ENCODE measurements at places on chromosomes 7 and 10.

- no peak for DNase-seq
Observed at GRCh38 chr10:95391164-95391563, 100.4 kb upstream of the PDLIM1 start.

DNA sequence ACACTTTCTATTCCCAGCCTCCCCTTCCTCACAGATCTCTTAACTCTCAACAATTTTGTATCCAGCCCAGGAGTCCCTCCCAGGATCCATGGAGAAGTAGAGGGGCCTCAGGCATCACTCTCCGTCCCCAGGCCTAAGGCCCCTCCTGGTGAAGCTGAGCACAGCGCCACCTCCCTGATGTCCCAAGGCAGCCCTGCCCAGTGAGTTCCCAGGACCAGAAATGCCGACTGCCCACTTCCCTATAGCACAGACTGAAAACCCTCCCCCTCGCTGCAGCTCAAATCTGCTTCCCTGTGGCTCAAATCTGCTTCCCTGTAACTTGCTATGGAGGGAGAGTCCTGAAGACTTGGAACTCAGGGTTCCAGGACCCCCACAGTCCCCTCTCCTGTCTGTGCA is 35.6 kb downstream of the YKT6 start:
- no peak for DNase-seq

DNA sequence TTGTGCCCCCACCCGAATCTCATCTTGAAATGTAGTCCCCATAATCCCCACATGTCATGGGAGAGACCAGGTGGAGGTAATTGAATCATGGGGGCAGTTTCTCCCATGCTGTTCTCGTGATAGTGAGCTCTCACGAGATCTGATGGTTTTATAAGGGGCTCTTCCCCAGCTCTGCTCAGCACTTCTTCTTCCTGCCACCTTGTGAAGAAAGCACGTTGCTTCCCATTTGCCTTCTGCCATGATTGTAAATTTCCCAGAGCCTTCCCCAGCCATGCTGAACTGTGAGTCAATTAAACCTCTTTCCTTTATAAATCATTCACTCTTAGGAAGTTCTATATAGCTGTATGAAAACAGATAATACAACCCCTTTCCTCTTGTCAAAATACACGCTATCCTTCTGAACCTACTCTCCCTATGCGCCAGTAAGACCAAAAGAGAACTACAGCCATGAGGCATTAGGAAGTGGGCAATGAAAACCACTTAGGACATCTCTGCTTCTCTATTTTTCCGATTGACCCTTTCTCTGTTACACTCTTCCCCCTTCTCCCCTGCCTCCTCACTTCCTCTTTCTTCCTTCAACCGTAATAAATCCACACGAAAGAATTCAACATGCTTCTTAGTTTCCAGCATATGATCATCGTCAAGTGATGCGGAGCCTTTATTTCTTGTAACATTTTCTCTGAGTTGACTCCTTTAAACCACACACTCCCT is 101.2 kb upstream of the WDR11 start:
- DNase-seq, result no peak

DNA sequence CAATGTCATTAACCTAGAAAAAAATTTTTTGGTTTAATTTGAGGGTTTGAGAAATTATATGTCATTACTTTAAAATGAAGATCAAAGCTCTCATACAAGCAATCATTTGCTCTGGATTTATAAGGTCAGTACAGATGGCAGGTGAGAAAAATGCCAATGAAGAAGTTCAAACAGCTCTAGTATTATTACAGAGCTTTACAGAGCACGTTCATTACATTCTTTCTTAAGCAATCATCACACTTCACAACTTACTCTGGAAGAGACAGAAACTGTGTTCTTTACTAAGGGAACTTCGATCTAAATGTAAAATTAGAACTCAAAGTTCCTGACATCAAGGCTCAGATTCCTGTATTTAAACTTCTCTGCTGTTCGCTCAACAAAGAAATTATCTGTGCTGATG is 153.4 kb downstream of the ATE1 start:
- no peak for DNase-seq

- no peak for DNase-seq
Observed at GRCh38 chr7:94055963-94056362, 51.8 kb upstream of the BET1 start.

DNA sequence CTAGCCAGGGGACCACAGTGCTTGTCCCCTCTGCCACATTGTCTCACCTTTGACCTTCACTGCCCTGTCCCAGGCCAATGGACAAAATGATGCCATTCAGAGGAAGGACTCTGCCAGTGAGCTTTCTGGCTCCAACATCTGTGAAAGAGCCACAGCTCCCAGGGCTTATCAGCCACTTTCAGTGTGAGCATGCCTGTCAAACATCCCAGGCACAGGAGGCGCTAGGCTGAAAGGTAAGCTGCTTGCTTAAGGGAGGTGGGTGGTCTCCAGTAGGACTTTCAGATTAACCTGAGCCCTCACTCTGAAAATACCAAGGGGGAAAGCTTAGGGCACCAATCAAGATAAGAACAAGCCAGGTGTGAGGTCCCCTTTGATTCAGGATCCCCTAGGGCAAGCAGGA is 59.8 kb upstream of the GDF10 start:
- DNase-seq, result no peak

DNA sequence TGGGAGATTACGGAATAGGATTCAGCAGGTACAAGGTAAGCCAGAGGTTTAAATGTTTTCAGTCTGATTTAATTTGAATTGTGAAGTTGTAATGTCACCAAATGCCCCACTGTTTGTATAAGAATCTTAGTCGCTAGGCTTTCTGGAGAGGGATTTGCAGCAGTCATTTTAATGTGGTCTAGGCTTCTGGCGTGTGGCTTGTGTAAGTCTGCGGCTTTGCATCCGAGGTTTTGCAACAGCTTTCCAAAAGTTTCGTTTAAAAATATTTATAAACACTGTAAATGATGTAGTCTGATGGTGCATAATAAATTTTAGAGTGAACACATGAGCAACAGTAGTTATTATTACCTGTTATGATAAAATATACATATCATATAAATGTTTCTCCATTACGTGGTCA is 26.1 kb upstream of the BHLHA15 start:
- DNase-seq, result no peak

DNA sequence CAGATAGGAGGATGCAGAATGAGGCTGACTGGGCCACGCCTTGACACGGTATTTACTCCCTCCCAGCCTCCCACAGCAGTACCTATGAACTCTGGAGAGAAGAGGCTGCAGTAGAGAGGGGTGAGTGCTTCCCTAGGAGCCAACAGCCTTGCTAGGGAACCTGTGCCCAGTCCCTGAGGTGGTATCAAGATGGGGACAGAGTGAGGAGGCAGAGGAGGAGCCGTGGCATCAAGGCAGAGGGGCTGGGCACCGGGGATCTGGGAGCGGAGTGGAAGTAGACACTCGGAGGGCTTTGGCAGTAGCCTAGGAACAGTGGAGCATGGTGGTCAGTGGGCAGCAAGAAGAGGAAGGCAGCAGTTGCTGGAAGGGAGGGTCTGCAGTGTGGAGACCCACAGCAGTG is 68.7 kb upstream of the CHST15 start:
- no peak for DNase-seq

- DNase-seq, result no peak
Observed at GRCh38 chr7:154364170-154364569, 312.0 kb downstream of the DPP6 start.

- peak; percentile 8 for DNase-seq
Observed at GRCh38 chr10:95756041-95756761, at the start of gene ENTPD1. Gene ENTPD1, plus strand, starts transcription at chr10:95756163. Its CDS starts 77 bp downstream, at chr10:95756240.

DNA sequence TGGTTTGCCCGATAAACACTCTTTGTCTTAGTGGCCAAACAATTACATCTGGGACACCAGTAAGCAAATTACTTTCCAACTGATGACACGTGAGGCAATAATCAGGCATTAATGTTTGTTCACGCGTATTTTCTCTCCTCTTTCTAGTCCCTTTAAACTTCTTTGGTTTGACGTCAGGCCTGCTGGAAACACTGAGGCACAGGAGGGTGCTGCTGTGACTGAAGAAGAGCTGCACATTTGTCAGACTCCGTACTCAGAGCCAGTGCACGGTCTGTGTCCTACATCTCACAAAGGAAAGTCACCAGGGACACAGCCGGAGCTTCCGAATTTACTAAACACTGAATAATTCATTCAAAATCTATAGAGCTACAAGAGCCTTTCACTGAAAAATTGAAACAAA is 57.6 kb upstream of the ANAPC16 start:
- DNase-seq, result no peak

DNA sequence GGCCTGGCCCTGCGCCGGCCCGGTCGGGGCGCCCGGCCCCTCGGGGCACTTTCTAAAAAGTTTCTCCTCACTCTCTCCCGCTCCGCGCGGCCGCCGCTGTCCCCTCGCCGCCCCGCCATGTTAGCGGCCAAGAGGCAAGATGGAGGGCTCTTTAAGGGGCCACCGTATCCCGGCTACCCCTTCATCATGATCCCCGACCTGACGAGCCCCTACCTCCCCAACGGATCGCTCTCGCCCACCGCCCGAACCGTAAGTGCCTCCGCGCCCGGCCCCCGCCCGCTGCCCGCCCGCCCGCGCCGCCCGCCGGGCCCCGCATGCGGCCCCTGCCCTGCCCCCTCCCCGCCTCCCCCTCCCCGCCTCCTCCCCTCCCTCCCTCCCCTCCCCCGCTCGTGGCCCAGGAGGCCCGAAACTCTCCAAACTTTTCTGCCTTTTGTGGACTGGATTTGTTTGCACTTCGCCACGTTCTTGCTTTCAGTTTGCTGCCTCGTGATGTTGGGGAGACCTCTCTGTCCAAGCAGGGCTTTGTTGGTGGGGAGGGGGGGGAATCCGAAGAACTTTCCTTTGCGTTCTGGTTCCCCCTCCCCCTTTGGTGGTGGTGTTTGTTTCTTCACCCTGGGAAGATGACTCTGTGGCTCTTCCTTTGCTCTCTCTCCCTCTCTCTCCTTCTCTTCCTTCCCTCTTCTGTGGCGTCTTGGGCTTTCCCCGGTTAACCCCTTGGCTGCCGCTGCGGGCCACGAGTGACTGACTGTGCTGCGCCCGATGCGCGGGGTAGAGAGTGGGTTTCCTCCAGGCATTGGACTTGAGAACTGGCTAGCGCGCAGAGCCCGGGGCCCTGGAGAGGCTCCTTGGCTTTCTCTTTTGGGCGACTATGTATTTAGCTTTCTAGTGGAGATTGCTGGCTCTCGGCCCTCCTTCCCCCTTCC is 1.6 kb downstream of the TCF7L2 start:
- DNase-seq, result no peak

- DNase-seq, result no peak
Observed at GRCh38 chr7:98774884-98775283, 94.9 kb downstream of the TMEM130 start.

Measured in SK-N-MC (cell line).